Nucleus accumbens (tissue), 56 donors: ENCODE measurements at places on chromosomes 13 and 19.

- no peak for DNase-seq
These were observed 10.1 kb downstream of the OR1I1 start for GRCh38 chr19:15091918-15092753.

DNA sequence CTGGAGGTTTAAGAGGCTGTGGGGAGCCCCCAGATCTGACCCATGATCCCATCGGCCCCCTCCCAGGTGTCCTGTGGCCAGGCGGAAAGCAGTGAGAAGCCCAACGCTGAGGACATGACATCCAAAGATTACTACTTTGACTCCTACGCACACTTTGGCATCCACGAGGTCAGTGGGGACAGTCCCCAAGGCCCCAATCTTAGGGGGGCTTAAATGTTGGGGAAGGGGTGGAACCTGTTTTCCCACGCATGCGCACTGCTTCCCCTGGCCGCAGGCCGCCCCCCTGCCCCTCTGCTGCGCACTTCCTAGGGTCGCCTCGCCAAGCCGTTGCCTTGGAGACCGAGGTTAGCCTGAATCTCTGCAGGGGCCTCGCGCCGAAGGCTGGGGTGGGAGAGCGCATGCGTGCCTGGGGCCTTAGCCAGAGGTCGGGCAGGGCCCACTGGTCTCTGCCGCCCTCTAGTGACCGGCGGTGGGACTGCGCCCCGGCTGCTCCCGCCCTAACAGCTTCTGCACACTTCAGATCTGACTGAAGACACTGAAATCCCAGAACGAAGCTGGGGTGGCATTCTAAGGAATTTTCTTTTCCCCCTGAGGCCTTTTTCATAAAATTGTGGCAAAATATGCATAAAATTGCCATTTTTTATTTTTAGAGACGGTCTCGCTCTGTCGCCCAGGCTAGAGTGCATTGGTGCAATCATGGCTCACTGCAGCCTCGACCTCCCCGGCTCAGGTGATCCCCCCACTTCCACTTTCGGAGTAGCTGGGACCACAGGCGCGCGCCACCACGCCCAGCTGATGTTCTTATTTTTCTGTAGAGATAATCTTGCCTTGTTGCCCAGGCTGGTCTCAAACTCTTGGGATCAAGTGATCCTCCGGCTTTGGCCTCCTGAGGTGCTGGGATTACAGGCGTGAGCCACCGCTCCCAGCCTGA lies 3.6 kb downstream of the PRMT1 start:
- DNase-seq: peak; percentile 84

- DNase-seq: no peak
These were observed 6.1 kb upstream of the CEACAM7 start for GRCh38 chr19:41694196-41694595.

DNA sequence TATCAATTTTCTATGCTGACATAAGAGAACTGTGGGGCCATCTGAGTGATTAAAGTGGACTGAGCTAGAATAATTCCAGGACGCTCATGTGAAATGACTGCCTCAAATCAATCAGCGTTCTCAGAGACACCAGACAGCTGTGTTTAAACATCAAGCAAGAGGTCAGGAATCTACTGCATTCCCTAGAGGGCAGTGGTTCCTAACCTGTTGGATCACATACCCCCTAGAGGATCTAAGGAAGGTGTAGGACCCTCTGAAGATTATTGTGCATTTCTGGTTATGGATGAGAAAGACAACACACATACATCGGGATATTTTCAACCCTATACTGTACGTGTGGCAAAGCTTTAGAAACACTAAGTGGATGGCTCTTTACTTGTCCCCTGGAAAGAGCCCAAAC lies 51.8 kb upstream of the FREM2 start:
- no peak for DNase-seq

GRCh38 chr19:47723581-47723940 lies 10.3 kb downstream of the EHD2 start:
- DNase-seq: no peak

DNA sequence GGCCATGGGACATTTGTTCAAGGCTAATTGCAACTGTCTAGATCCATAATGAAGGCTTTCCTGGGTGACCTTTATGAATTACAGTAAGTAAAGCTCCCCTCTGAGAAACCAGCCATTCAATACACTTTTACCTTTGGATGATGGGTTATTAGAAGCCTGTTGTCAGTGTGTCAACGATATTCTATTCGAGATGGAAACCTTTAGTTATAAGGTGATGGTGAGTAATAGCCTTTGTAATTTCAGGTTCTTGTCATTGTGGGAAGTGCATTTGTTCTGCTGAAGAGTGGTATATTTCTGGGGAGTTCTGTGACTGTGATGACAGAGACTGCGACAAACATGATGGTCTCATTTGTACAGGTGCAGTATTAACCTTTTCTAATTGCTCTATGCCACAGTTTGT lies 261.7 kb downstream of the ITGBL1 start:
- DNase-seq: no peak

DNA sequence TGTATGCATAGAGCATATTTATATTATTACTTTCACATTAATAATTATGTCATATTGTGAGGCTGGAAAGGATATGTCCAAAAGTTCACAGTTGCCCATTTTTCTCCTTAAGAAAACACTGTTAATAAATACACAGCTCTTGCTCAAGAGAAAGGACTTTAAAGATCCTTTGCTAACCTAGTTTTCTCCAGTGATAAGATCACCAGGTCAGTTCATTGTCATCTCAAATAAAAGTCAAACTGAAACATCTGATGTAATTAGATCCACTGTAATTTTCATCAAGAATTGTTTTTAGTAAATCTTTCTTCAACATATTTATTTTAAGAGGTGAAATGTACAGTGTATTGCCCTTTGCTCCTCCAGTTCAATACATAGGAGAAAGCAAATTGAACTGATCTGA lies 82.8 kb upstream of the KLHL1 start:
- DNase-seq: no peak

DNA sequence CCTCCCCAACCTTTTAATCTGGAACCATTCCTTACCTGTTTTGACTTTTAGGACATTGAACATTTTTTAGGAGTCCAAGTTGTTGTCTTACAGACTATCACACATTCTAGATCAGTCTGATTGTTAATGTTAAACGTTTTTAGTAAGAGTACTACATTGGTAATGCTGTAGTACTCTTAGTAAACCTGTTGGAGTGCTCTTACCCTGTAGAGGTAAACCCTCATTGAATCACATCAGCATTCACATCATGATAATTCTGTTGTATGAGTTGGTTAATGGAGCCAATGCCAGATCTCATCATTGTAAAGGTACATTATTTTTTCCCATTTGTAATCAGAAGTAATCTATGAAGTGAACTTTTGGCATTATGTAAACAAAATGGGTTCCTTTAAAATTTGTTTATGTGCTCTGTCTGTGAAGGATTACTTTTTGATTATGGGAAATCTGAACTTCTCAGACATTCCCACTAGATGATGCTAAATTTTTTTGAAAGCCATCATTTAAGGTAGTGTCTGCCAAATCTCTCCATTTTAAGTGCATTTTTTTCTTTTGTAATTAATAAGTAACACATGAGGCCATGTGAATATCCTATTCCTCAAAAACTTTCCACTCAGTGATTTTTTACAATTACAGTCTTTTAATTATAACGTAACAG lies 55.2 kb downstream of the VWA8 start:
- no peak for DNase-seq

DNA sequence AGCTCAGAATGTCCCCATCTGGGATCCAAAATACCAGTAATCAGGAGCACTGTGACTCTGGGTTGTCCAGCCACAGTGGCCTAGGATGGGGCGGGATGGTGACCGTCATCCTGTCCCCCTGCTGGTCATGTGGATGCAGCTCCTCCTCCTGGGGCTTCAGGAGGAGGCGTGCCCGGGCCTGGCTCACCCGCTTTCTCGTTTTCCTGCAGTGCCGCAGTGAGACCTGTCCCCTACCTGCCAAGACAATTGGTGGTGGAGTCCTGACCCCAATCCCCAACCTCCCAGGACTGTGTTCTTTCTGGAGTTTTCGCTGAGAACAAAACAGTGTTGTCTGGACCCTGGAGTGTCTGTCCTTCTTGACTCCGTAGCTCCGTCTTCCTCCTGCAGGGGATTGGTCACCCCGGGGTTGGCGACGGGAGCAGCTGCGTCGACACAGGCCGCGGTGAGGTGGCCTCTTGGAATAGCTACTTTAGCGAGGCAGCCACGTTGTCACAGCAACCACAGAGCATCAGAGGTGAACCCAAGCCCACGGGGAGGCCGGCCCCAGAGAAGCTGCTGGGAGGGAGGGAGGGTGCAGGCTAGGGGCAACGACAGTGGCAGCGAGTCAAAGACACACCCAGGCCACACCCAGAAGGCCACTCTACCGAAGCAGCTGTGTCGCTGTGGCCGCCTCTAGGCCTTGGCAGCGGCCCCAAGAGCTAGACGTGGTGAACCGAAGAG lies 10.2 kb upstream of the EMC10 start:
- DNase-seq: no peak

DNA sequence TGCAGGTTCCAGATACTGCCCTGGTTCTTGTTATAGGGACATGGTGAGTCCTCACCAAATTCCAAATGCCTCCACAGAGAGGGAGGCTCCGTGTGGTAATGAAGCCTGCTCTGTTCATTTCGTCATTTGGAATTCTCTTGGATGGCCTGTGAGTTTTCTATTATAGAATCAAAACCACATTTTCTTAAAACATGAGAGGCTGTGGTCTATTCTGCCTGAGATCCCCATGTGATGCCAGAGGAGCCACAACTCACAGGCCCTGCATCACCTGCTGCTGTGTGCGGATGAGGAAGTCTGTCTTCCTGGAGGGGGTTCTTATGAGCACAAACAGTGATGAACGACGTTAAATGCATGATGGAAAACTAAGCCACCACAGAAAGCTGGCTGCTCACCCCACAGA lies 264.4 kb downstream of the UQCRFS1 start:
- no peak for DNase-seq

GRCh38 chr13:24203811-24204210 lies 43.3 kb downstream of the SPATA13 start:
- DNase-seq: no peak

GRCh38 chr13:43933378-43933777 lies 53.7 kb downstream of the LACC1 start:
- no peak for DNase-seq

DNA sequence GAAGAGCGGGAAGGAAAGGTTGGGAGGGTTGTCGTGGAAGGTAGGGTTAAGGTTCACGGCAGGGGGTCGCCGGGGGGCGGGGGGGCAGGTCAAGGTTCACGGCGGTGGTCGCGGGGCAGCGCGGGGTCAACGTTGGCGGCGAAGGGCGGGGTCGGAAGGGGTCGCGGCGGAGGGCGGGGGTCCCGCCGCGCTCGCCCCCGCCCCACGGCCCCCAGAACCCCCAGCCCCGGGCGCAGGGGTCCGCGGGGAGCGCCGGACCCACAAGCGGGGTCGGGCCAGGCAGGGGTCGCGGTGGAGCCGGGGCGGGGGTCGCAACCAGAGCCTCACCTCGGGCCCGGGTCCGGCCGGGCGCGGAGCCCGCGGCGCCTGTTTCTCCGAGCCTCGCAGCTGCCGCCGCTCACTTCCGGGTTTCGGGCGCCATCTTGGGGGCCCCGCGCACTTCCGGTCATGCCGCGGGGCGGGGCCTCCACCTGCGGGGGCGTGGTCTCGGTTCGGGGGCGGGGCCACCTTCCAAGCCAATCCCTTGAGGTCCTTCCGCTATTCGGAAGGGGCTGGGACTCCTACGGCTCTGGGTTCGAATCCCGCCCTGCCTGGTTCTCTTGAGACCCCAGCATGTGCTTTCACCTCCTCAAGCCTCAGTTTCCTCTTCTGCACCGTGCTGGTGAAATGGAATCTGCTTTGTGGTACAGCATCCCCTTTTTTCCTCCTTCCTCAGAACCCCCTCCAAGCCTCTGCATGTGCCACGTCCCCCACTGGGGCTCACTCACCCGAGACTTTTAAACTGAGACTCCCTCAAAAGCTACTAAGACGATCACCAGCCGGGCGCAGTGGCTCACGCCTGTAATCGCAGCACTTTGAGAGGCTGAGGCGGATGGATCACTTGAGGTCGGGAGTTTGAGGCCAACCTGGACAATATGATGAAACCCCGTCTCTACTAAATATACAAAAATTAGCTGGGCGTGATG lies at the start of gene SBNO2:
Gene SBNO2 (minus strand): TSS at position 424 of the 965 bp plus-strand sequence. CDS start 19,992 bp downstream, outside the sequence.
- DNase-seq: peak; percentile 56

GRCh38 chr19:7515645-7516151 lies at the start of gene ZNF358:
TSS of gene ZNF358 (plus strand) at chr19:7516103. CDS start at chr19:7519243, 3,140 bp downstream.
- peak; percentile 77 for DNase-seq

DNA sequence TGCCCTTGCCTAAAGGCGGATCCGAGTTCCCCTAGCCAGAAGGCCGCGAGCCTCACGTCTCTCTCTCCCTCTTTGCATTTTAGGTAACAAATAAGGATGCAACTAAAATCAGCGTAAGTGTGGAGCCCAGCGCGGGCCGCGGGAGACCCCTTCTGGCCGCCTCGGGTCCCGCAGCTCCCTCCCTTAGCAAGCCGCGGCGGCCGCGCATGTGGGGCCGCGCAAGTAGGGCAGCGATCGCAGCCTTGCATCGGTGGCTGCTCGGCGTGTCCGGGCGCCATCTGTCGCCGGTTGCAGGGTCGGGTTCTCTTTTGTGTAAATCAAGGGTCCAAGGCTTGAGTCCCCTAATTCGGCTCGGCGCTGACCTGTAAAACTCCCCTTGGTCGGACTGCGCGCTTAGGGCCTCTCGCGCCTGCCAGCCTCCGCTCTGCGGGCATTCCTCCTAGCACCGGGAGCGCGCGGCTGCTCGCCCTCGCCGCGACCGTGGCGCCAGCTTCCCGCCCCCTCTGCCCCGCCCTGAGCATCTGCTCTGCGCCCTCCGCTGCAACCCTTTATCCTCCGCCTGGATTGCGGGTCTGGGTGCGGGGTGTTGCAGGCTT lies 2.7 kb downstream of the VSTM2B start:
- DNase-seq: peak; percentile 71

- DNase-seq: no peak
These were observed 53.5 kb downstream of the RFC3 start for GRCh38 chr13:33871207-33872004.

- DNase-seq: no peak
These were observed 10.7 kb downstream of the TMEM160 start for GRCh38 chr19:47037766-47038165.

GRCh38 chr13:112943309-112944125 lies 25.5 kb upstream of the MCF2L start:
- DNase-seq: no peak

DNA sequence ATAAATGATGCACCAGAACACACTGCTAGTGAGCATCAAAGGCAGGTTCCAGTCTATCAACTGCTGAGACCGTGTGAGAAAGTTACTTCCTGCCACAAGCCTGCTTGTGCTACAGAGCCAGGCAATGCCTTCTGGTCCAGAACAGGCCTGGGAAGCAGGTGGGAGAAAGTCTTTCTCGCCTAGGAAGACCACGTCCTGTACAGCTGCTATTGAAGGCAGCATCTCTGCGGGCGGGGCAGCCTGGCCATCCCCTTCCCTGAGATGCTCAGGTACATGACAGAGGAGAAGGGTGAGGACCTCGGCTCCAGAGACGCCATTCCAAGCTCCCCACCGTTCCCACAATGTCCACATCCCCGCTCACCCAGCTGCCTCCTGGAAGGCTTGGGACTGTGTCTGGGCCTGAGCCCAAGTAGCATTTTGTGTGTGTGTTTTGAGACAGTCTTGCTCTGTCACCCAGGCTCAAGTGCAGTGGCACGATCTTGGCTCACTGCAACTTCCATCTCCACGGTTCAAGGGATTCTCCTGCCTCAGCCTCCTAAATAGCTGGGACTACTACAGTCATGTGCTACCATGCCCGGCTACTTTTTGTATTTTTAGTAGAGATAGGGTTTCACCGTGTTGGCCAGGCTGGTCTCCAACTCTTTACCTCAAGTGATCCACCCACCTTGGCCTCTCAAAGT lies 3.4 kb downstream of the RFX1 start:
- no peak for DNase-seq

- peak; percentile 31 for DNase-seq
These were observed 5.9 kb upstream of the EHD2 start for GRCh38 chr19:47707135-47707925.

GRCh38 chr19:11192957-11193939 lies 4.1 kb downstream of the KANK2 start:
- no peak for DNase-seq
